ENCODE measurements at places on chromosomes 4 and X.

DNA sequence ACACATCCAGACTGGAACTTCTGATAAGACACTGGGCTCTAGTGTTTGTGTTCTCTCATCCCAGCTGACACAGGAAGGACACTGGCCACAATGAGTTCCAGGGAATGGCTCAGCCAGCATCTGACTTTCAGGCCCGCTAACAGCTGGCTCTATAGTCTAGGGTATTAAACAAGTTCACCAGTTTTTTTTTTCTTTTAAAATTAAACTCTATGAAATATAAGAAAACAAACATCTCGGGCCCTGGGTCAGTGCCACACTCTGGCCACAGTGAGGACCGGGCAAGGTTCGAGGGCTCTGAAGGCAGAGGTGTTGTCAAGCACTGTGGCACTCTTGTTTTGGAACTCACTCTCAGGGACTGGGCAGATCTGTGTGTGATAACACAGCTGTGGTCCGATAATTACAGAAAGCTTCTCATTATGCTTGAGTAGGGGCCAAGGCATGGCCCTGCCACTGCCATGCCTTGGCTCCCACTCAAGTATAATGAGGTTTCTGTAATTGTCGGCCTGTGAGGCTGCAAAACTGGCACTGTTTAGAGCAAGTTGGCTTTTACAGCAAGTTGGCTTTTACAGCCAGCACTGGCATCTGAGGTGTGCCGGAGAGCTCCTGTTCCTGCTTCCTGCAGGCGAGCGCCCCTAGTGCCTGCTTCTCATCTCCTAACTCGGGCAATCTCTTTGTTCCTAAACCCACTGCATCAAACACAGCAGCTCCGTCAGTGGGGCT lies 62.8 kb downstream of the PPP1R2C start:
- no peak for DNase-seq

DNA sequence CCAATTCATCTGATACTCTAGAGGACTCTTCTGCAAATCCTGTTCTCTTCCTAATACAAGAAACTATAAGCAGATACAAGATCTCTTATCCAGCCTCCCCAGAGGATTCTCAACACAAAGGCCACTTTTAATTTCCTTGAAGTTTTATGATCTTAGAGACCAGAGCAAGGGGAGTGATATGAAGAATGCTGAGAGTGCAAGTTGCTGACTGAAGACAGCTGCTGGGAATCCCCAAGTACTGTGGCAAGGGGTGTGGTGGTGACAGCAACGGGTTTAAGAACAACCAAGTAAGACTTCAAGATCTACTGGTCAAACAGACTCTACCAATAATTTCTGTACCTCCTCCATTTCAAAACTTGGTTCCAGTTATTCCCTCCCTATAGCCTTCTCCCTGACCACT lies 7.0 kb downstream of the AMMECR1 start:
- DNase-seq, result peak; percentile 32

DNA sequence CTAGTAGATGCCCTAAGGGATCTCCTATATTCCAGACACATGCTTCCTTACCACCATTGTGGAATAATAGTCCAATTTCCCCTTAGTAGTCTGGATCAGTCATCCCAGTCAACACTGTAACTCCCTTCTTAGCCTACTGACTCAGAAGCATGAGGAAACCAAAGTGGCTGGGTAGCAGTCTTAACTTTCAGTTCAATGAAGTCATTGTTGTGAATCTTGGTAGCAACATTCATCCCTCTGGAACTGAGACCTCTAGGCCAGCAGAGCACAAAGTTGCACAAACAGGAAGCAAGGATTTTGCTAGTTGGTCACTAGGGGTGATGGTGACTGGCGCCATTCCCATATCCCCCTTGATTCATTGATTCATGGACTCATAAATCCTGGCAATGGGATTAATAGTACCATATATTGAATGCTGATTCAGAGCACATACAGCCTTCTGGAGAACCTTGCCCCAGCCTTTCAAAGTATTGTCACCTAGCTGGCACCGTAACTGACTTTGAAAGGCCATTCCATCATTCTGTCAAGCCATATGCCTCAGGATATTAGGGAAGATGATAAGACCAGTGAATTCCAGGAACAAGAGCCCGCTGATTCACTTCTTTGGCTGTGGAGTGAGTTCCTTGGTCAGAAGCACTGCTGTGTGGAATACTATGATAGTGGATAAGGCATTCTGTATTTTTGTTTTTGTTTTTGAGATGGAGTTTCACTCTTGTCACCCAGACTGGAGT lies 19.7 kb upstream of the GPAT3 start:
- no peak for DNase-seq

GRCh38 chrX:23937100-23937499 lies 29.3 kb downstream of the CXorf58 start:
- DNase-seq, result no peak

DNA sequence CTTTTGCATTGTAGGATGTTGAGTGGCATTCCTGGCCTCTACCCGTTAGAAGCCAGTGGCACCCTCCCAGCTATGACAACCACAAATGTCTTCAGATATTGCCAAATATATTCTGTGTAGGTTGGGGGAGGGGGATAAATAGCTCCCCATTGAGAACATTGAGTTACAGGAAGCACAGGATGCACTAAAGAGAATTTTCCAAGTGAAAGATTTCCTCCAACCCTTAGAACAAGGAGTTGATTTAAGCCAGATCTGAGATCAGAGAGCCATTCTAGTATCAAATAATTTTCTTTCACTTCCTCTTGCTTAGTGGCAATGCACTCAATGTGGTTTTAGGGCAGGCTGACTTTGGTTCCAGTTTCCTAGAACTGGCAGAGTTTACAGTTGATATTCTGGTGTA lies 436.6 kb downstream of the C4orf33 start:
- no peak for DNase-seq
